ENCODE measurements at places on chromosomes 5 and 9. TPM values are rescaled to one million over a fixed set of nuclear protein-coding genes. Genes with fewer than 3 reads are reported as not detected.

The RNF183 gene
- polyA plus RNA-seq, result not detected

The TCERG1 gene
- polyA plus RNA-seq, result 49.1 TPM

The LCN2 gene
- polyA plus RNA-seq, result 2.3 TPM

- no peak for DNase-seq
These were observed 67.2 kb downstream of the DMRT1 start for GRCh38 chr9:908536-909205.

The GPRIN1 gene
- polyA plus RNA-seq, result 6.1 TPM

DNA sequence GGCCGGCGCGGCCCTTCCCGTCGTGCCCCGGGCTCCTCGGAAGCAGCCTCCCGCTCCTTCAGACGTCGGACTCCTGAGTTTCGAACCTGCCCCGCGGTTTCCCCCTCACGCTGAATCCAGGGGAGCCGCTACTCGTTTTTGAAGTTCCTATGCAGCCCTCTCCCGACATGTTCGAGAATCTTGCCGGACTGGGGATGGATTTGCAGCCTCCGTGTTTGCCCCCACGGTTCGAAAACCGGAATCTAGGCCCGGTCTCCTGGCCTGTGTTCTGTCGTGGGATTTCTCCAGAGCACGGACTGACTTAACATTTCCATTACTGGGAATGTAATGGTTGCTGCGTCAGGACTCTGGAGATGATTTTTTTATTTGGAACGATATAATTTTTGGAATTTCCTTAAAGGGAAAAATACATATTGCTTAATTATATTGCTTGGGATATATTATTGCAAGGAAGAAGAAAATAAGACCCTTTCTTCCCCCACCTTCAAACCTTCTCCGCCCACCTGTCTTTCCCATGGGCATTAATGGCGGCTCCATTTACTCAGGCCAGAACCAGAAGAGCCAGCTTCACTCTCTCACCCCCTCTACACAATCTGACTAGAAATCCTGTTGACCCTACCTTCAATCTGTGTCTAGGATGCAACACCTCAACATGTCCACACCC, 8.5 kb upstream of the MGAT1 start:
- DNase-seq, result no peak

GRCh38 chr9:35158501-35159280, 3.1 kb upstream of the UNC13B start:
- no peak for DNase-seq

DNA sequence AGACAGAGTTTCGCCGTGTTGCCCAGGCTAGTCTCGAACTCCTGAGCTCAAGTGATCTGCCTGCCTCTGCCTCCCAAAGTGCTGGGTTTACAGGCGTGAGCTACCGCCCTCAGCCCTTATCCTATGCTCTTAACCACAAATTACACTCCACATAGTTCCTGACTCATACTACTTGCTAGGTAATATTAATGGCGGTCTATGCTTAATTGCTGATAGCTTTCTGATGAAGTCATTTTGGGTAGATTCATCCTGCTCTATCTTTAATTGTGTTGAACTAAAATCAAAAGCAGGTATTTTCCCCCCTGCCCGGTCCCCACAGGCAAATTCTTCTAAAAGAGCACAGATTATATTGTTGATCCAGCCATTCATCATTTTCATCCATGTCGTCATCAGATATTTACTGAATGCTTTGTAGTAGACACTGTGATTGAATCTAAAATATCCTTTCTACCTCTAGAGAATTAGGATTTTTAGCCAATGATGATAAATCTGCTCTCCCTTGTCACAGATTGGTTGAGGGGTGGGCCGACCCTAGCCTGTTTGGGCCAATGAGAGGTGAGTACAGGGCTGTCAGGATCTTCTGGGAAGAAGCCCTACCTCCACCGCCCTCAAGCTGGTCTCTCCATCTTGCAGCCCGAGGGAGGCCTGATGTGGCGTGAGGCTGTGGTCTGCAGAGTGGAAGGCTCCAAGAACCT, 144.8 kb downstream of the NR3C1 start:
- DNase-seq, result no peak

The SUSD3 gene
- polyA plus RNA-seq, result 0.46 TPM

DNA sequence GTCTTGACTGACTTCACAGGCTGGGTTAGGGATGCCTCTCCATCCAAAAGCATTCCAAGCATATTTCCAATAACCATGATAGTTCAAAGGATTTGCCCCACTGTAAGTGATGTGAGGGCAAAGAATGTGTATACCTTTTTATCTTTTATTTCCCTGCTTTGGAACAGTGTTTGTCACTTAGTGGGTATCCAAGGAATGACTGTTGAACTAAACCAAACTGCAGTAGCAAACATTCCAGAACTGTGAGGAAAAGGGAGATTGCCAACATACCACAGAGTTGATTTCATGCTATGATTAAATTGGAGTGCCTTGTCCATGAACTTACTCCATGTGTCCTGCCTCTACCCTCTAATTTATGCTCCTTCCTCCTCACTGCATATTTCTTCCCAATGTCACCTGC, 400.0 kb downstream of the KIAA0825 start:
- peak; percentile 30 for DNase-seq

DNA sequence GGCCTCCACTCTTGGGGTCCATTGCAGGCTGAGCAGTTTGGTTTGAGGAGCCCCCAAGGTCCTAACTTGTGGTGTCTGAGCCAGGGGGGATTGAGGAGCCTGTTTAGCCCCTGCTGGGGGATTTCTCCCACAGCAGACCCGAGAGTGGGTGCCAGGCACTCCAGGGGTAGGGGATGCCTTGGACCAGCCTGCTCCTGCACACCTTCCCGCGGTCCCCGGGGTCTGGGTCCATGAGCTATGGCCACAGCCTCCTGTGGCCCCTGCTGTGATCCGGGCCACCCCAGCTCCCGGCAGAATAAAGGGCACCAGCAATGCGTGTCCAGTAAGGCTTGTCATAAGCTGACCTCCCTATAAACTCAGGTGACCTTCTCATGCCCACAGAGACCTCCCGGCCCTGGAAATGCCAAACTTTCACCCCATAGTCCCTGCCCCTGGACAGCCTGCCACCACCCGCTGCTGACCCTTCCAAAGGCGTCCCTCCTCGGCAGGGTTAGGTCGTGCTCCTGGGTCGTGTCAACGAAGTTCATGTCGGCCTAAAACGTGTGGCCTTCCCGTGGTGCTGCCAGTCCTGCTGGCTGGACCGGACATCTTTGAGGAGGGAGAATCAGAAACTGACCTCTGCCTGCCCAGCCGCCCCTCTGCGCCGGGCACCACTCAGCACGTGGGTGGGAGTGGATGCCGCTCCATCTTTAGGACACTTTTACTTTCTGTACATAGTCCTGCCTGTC, 137.6 kb downstream of the MRPL36 start:
- no peak for DNase-seq

DNA sequence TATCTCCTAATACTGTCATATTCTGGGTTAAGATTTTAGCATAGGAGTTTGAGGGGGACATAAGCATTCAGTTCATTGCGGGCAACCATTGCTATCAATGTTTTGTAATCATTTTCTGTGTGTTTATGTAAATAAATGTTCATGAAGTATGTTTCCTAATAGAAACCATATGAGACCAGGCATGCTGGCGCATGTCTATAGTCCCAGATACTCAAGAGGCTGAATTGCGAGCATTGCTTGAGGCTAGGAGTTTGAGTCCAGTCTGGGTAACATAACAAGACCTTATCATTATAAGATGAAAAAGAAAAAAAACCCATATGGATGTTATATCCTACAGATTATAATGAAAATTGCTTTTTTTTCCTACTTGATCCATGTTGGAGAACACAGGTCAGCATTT, 91.2 kb downstream of the F2RL2 start:
- no peak for DNase-seq

GRCh38 chr5:65073250-65073661, 304.5 kb downstream of the CWC27 start:
- DNase-seq, result no peak

DNA sequence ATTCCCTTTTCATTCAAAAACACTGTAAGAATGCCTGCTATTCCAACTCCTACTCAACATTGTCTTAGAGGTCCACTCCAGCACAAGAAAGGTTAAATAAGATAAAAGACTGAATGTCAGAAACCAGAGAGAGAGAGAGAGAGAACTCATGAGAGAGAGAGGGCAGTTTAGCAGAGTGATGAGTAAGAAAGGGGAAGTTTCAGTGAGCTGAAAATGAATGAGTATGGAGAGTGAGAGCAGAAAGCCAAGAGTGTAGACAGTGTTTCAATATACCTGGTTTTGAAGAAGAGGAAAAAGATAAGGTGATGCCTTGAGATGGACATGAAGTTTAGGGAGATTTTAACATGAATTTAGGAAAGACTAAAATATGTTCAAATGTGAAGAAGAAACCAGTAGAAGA, 528.0 kb upstream of the SEMA6A start:
- no peak for DNase-seq

DNA sequence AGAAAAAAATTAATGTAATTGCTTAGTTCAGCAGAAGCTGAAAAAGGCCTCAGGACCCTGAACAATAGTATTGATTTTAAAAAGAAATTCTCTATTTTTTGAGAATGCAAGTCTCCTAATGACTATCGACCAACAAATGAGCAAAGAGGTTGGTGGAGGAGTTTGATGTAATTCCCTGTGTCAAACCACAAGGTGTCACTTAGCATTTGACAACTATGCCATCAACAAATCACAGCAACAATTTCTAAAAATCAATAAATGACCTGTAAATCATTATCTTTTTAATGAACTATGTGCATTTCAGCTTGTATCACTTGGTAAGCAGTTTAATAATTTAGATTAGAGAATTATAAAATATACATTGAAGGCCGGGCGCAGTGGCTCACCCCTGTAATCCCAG, 133.7 kb downstream of the PRELID2 start:
- DNase-seq, result peak; percentile 3

DNA sequence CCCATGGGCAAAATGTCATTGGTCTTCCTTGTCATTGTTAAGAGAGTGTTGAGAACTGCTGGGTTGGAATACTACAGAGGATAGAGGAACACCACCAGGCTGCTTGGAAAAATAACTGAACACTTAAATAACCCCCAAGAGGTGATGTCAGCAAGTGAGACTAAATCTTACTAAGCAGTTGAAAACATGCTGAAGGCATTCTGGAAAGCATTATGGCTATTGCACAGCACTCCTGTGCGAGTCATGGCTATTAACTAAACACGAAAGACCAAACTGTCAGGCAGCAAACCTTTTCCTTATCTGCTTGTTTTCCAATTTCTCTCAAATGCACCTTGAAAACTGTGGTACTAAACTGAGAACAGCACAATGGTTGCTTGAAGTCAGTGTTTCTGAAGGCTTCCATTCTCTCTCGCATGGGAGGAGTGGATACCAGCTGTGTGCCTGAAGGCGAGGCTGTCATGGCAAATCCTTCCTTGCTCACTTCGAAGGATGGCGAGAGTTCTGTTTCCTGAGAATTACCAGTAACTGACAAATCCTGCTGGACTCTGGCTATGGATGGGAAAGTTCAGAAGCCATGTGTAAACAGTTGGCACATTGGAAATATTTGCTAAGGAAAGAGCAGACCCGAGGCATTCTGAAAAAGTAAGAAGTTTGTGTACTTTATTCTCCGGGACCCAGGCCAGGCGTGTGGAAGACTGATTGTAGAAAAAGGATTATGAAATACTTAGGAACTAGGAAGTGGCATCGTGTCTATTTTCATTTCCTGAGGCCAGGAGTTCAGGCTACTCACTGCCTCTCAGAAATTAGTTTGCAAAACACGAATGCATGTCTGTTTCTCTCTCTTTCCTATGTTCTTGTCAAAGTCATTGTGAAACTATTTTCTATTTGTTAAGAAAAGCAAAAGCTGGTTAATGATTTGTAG, 182.1 kb downstream of the DMRT2 start:
- peak; percentile 6 for DNase-seq

DNA sequence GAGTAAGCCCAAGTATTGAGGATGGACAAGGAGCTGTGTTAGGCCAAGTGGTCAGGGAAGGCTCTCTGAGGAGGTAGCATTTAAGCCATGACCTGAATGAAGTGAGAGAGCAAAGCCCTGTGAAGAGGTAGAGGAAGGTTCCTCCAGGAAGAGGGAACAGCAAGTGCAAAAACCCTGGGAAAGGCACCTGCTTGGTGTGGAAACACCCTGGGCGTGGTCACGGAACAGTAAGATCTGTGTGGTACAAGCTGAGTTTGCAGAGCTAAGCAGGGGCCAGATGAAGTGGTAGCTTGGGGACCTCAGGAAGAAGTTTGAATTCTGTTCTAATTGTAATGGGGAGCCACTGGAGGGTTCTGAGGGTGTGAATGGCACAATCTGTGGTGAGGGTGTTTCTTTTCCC, 310.2 kb downstream of the ARHGAP26 start:
- DNase-seq, result no peak

GRCh38 chr5:109354761-109355160, 55.0 kb downstream of the PJA2 start:
- DNase-seq, result no peak

- DNase-seq, result no peak
These were observed 5.8 kb downstream of the CEP72 start for GRCh38 chr5:617896-618295.

The ST8SIA4 gene
- polyA plus RNA-seq, result 0.54 TPM

The OR13C9 gene
- not detected for polyA plus RNA-seq
